ENCODE measurements at places on chromosomes 6 and 20.

DNA sequence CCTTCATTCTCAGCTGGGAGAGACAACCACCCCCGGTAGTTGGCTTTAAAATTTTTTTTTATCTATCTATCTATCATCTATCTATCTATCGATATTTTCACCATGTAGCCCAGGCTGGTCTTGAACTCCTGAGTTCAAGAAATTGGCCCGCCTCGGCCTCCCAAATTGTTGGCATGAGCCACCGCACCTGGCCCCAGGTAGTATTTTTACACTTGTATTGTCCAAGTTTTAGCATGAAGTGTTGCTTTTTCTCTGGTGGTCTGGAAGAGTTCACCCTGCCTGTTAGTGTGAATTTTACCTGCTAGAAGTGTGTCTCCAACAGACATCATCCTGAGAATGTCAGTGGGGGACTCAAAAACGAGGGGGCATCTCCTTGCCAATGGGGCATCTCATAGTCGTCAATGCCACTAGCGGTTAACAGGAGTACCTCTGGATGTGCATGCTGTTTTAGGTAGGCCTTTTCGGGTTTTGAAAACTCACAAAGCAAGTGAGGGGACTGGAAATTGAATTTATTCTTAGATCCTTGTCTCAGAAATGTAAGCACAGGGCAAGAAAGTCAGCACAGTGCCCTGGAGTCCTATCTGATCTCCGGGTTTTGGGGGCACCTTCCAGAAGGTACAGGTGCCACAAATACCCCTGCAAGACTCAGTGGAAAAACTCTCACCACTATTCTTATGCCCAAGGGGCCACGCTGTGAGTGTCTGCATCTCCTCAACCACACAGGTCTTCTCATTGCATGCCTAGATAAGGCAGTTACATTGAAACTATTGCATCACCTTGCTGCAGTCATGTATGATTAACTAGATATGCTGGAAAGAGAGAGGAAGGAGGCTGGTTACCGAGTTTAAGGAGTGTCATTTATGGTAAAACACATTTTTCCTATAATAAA, 37.1 kb downstream of the TNFAIP3 start:
- H3K27me3 ChIP-seq, result no peaks in the 10 kb centered on the region
- H3K27ac ChIP-seq, result no peak overlapping the region
- no peak overlapping the region for H3K4me3 ChIP-seq
- peaks cover 3% of the 10 kb centered on the region for H3K4me1 ChIP-seq
- H3K36me3 ChIP-seq, result no peaks in the 10 kb centered on the region
- no peak for DNase-seq

GRCh38 chr6:37432590-37432915, 468 bp upstream of the CMTR1 start:
- H3K4me1 ChIP-seq, result peaks cover 25% of the 10 kb centered on the region
- peak overlapping the region; percentile 73 for H3K27ac ChIP-seq
- H3K4me3 ChIP-seq, result peak overlapping the region; percentile 84
- no peak for DNase-seq
- H3K36me3 ChIP-seq, result peaks cover 5% of the 10 kb centered on the region

GRCh38 chr20:34955231-34956040, at the start of the genes GSS and MYH7B:
GSS (minus strand) TSS chr20:34955806; CDS start chr20:34951852, 3,954 bp downstream.
MYH7B (plus strand) TSS chr20:34955868; CDS start chr20:34978006, 22,138 bp downstream.
- H3K27me3 ChIP-seq, result no peaks in the 10 kb centered on the region
- H3K27ac ChIP-seq, result peak within 1 kb of the TSS; percentile 99
- peak within 1 kb of the TSS; percentile 95 for H3K4me3 ChIP-seq

DNA sequence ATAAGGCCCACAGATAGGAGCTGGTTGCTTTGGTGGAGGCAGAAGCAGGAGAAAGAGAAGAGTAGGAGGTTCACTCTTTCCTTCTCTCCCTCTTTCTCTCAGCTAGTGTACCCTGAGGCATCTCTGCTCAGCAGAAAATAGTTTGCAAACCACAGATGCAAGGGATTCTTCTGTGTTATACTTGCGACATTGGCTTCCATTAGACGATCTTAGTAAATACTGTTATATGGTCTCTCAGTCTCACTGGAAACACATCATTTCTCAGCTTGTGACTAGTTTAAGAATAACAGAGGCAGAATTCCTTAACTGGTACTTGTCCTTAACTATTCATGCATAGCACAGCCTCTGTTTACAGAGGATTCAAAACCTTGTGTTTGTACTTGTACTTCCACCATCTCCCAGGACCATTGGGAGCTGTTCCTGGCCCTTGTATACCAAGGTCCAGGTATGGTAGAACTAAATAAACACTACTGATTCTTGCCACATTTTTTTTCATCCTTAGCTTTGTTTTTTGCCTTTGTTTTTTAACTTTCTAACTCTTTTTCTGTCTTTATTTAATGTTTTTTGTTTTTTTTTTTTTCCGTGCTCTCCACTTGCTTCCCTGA, 218.2 kb downstream of the OTOR start:
- DNase-seq, result no peak
- peaks cover 4% of the 10 kb centered on the region for H3K27me3 ChIP-seq
- no peak overlapping the region for H3K4me3 ChIP-seq

GRCh38 chr20:33838035-33838864, 27.1 kb downstream of the CHMP4B start:
- peaks cover 9% of the 10 kb centered on the region for H3K36me3 ChIP-seq
- no peak overlapping the region for H3K4me3 ChIP-seq

- no peak for DNase-seq
- no peak overlapping the region for H3K4me3 ChIP-seq
Measured at GRCh38 chr6:5234874-5235273, 25.9 kb downstream of the LYRM4 start.

GRCh38 chr6:31729515-31729978, 448 bp upstream of the DDAH2 start:
- H3K27me3 ChIP-seq, result no peaks in the 10 kb centered on the region
- no peak for DNase-seq
- peak overlapping the region; percentile 98 for H3K4me3 ChIP-seq
- peaks cover 40% of the 10 kb centered on the region for H3K36me3 ChIP-seq
- H3K27ac ChIP-seq, result peak overlapping the region; percentile 98
- peaks cover 44% of the 10 kb centered on the region for H3K4me1 ChIP-seq

DNA sequence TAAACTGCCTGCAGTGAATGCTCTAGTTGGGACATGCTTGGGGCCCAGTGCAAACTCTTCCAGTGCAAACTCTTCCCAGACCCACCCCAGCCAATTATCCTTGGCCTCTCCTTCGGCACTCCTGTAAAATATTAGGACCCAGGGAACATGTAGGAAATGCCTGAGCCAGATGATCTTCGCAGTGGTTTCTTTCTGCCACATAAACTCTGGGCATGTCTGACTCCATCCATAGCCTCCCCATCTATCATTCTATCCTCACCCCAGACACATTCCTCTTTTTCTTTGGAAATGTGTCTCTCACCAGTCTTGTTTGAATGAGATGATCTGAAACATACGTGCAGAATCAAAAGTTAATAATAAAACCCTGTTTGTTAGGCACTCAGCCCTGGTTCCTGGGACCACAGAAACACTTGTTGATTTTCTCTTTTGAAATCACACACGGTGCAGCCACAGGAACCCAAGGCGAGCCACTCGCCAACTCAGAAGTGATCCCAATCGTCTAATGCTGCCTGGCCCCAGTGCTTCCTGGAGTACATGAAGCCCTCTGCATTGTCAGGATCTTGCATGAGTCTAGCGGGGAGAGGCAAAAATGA, 108.9 kb upstream of the CST7 start:
- peaks cover 7% of the 10 kb centered on the region for H3K27me3 ChIP-seq
- no peak overlapping the region for H3K27ac ChIP-seq
- H3K36me3 ChIP-seq, result no peaks in the 10 kb centered on the region
- H3K4me3 ChIP-seq, result no peak overlapping the region
- no peaks in the 10 kb centered on the region for H3K4me1 ChIP-seq

GRCh38 chr6:73644030-73644429, 9.8 kb downstream of the SLC17A5 start:
- H3K27me3 ChIP-seq, result no peaks in the 10 kb centered on the region
- peaks cover 16% of the 10 kb centered on the region for H3K36me3 ChIP-seq
- no peak overlapping the region for H3K4me3 ChIP-seq
- DNase-seq, result no peak

- no peaks in the 10 kb centered on the region for H3K27me3 ChIP-seq
- DNase-seq, result no peak
- no peak overlapping the region for H3K27ac ChIP-seq
- no peaks in the 10 kb centered on the region for H3K36me3 ChIP-seq
- H3K4me1 ChIP-seq, result peaks cover 28% of the 10 kb centered on the region
Measured at GRCh38 chr6:55694148-55694547, 115.2 kb upstream of the HMGCLL1 start.

GRCh38 chr20:32798046-32798981, 21.4 kb upstream of the MAPRE1 start:
- peak overlapping the region; percentile 12 for H3K27ac ChIP-seq
- H3K4me3 ChIP-seq, result no peak overlapping the region
- no peak for DNase-seq
- peaks cover 8% of the 10 kb centered on the region for H3K4me1 ChIP-seq
- peaks cover 22% of the 10 kb centered on the region for H3K36me3 ChIP-seq
- no peaks in the 10 kb centered on the region for H3K27me3 ChIP-seq

DNA sequence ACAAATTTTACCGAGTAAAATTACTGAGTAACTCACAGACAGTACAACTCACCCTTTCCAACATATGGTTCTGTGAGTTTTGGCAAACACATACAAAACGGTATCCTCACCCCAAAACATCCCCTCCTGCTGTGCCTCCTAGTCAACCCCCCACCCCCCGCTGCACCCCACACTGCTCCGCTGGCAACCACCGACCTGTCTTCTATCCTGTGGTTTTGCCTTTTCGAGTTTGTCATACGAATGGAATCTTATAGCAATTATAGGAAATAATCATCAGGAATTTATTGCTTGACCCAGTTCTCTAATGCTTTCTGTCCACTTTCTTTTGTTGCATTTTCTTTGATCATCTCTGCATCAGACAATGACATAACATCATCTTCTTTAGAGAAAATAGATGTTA, 312.3 kb downstream of the KIF16B start:
- H3K4me1 ChIP-seq, result no peaks in the 10 kb centered on the region
- no peaks in the 10 kb centered on the region for H3K27me3 ChIP-seq
- no peak for DNase-seq
- H3K36me3 ChIP-seq, result peaks cover 2% of the 10 kb centered on the region
- H3K27ac ChIP-seq, result no peak overlapping the region
- no peak overlapping the region for H3K4me3 ChIP-seq

DNA sequence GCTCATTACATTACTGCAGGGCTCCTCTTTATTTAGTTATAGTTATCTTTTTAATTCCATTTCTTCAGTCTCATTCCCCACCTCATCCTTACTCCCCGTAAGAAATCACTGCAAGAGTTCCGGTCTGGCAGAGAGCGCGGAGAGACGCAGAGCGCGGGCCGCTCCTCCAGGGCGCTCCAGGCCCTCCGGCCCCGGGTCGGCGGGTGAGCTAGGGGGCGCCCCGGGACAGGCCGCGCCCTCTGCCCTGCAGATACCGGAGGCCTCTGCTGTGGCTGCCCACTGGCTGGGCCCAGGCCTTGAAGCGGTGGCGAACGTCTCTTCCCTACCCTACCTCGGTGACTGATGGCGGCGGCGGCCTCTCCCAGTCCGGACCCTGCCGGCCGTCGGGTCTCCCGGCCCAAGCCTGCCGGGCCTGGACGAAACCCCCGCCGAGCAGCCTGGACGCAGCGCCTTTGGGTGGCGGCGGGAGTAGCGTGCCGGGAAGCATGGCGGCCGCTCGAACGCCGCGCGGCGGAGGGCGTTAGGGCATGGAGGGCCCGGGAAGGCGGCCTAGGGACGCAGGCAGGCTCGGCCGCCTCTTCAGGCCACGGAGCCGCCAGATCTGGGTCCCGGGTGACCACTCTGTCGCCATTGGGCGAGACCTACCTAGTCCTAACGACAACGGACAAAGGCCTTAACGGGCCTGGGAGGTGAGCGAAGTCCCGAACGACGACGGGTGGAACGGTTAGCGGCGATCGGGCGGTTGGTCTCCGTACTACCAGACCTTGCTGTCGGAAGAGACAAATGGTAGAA, 16.4 kb upstream of the HMGN4 start:
- H3K27ac ChIP-seq, result peak overlapping the region; percentile 95
- no peaks in the 10 kb centered on the region for H3K36me3 ChIP-seq
- no peaks in the 10 kb centered on the region for H3K27me3 ChIP-seq

- H3K4me3 ChIP-seq, result no peak overlapping the region
- no peak for DNase-seq
- no peak overlapping the region for H3K27ac ChIP-seq
- peaks cover 26% of the 10 kb centered on the region for H3K36me3 ChIP-seq
- peaks cover 21% of the 10 kb centered on the region for H3K4me1 ChIP-seq
Measured at GRCh38 chr6:151092591-151092990, 147.2 kb upstream of the AKAP12 start.

DNA sequence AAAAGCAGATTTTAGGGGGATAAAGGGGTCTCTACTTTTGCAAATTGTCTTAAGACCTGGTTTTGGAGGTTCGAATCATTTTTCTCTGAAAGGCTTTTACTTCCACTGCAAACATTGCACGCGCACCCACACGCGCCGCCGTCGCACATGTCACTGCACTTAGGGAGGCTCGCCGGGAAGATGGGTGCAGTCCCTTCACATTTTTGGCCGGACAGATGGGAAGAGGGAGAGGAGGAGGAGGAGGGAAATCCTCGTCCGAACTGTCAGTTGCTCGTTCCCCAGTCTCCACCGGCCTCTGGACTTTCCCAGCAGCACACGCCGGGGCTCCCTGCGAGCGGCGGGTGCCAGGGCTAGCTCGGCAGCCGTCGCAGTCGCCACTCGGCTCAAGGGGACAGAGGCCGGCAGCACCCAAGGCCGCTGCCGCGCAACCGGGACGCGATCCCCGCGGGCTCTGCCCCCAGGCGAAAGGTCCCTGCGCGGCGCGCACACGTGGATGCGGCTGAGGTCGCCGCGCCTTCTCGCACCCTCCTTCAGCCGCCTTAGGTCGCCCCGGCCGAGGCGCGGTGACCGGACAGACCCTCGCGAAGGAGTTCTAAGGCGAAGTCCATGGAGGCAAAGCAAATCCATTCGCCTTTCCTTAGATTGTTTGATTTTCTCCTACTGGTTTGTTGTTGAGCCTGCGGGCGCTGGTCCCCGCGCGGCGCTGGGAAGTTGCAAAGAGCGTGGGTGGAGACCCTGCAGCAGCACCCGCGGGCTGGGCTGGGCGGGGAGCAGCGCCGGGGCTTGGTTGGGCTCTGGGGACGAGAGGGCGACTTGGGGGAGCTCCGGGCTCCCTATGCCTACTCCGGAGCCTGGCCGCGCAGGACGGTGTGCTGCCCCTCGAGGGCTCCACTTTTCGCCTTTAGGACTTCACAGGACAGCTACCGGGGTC, 1.2 kb downstream of the MYB start:
- H3K27me3 ChIP-seq, result peaks cover 11% of the 10 kb centered on the region
- no peak overlapping the region for H3K27ac ChIP-seq

- H3K27me3 ChIP-seq, result no peaks in the 10 kb centered on the region
- no peaks in the 10 kb centered on the region for H3K36me3 ChIP-seq
- no peak overlapping the region for H3K4me3 ChIP-seq
- no peak overlapping the region for H3K27ac ChIP-seq
- DNase-seq, result no peak
- peaks cover 21% of the 10 kb centered on the region for H3K4me1 ChIP-seq
Measured at GRCh38 chr6:54252496-54252895, 55.7 kb upstream of the TINAG start.
